LoVo (cell line): ENCODE measurements at places on chromosomes 13 and 19.

DNA sequence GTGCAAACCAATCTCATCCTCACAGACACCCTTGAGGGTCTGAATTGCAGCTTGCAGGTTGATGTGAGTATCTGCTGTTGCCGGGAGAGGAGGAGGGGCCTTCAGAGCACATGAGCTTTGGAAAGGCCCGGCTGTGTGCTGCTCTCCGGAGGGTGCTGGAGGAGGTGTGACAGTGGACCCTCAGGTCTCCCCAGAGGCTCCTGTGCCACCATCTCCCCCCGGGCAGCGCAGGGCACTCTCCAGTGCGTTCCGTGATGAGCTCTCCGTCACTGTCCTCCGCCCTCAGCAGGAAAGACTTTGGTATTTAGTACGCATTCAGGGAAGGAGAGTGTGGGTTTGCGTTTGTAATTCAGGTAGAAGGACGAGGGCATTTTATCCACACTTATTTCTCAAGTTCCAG lies 20.0 kb downstream of the LAMP1 start:
- DNase-seq: no peak

DNA sequence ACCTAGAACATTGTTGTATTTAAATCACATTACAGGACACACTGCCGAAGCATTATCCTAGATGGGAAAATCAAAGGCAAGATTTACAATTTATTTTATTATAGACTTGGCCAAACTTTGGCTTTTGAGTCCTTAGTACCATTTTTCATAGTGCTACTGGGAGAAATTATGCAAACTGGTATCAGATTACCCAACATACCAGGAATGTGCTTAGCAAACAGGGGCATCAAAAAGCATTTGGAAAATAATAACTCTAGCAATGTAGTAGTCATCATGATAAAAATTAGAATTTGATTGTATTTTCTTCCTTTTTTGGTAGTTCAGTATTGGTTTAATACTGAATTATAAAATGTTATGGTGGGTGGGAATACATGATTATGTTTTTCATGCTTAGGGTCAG lies 34.0 kb downstream of the GPC6 start:
- DNase-seq: no peak

DNA sequence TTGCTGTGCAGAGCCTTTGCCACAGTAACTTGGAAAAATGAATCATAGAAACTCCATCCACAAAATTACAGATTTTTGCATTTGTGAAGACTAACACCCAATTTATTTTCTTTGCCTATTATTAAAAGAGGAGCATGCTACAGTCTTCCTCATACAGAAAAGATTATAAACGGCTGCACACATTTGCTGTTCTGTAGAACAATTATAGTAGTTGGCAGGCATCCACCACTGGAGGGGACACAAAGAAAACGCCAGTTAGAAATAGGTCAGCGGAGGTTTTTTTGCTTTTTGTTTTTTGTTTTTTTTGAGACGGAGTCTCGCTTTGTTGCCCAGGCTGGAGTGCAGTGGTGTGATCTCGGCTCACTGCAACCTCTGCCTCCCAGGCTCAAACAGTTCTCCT lies 51.6 kb downstream of the SACS start:
- no peak for DNase-seq

- DNase-seq: peak; percentile 67
These were observed 135.2 kb downstream of the TSHZ3 start for GRCh38 chr19:31214086-31214485.

DNA sequence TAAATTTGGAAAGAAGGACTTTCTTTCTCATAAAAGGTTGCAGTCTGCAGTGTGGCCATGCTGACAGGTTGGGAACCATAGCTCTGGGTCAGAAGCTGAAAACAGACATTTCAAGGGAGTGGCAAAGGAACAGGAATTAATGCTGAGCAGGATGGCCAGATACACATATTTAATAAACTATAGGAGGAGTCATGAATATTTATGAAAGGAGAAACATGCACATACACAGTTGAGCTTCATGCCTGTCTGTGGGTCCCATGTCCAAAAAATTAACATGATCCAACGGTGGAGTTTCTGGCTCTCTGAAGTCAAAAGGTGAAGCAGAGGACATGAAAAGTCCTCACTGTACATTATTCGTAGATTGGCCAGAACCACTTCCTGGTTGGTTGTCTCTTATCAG lies 2556.0 kb downstream of the PCDH9 start:
- no peak for DNase-seq

- DNase-seq: peak; percentile 98
These were observed 15.1 kb downstream of the CCDC124 start for GRCh38 chr19:17947815-17948513.

DNA sequence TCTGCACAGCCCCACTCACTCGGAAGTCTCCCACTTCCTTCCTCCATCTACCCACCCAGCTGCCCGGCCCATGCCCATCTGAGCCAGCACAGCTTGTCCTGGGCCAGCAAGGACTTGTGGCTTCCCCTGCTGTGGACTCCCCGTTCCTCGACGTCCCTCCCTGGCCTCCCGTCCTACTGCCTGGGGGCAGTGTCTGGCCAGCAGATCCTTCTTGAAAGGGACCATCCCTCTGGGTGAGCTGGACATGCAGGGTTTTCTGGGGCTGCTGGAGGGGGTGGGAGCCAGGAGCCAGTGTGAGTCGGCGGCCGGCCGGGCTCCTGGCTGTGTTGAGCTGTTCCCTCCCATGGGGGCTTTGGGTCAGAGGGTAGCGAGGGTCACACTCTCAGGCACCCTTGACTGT lies 26.7 kb downstream of the CRTC1 start:
- no peak for DNase-seq

GRCh38 chr13:33678084-33678483 lies 139.9 kb upstream of the RFC3 start:
- DNase-seq: no peak

DNA sequence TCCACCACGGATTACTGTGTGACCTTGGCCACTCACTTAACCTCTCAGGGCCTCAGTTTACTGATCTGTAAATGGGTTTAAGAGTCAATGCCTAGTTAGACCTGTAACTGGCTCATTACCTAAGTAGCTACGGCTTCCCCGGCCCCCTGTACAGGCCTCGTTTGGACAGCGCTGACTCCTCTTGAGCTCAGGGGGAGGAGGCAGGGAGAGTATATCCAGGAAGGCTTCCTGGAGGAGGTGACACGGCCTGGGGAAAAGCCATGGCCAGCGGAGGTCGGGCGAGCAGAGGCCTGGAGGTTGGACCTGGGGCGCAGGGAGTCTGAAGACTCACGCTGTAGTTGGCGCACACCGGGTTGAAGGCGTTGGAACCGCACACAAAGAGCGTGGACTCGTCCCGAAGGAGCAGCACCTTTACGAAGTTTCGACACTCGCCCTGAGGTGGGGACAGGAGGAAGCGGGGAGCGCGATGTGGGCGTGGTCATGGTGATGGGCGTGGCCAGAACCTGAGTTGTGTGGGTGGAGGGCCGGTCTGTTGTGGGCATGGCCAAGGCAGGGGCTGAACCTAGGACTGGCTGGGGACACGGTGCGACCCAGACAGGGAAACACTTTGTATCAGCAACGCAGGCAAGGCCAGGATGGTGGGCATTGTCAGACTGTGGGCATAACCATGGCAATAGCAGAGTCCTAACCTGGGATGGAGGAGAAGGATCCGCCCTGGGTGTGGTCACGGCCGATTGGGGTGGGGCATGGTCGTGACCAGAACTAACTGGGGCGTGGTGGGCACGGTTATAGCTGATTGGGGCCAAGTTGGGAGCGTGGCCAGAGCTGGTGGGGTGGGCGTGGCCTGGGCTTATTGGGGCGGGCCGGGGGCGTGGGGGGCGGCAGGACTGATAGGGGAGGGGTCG lies 3.6 kb downstream of the SEMA6B start:
- DNase-seq: no peak

DNA sequence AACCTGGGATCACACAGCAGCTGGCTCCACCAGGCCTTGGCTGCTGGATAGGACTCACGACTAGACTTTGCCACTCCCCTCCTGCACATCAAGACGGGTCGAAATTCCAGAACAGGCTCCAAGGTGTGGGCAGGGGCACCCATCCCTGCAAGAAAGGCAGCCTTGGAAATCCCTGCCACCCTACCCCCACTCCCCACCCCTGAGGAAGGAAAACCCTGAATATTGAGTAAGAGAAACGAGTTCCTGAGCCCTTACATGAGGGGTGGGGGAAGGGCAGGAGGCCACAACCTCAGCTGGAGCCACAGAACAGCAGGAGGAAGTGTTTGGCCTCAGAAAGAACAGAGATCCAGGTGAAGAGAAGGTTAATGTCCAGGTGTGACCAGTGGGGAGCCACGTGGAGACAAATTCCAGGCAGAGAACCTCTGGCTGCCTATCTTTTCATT lies 20.1 kb downstream of the DEDD2 start:
- no peak for DNase-seq

- DNase-seq: no peak
These were observed 863 bp downstream of the AURKC start for GRCh38 chr19:57231686-57232085.

GRCh38 chr13:110073982-110074381 lies 233.0 kb downstream of the COL4A1 start:
- no peak for DNase-seq

- no peak for DNase-seq
These were observed 4.7 kb downstream of the CSNK1A1L start for GRCh38 chr13:37100731-37101130.

- no peak for DNase-seq
These were observed 100.0 kb downstream of the GADD45B start for GRCh38 chr19:2575734-2576481.

GRCh38 chr19:17972230-17972629 lies 5.3 kb downstream of the KCNN1 start:
- no peak for DNase-seq

GRCh38 chr13:113990321-113990837 lies 16.5 kb upstream of the C13orf46 start:
- no peak for DNase-seq

DNA sequence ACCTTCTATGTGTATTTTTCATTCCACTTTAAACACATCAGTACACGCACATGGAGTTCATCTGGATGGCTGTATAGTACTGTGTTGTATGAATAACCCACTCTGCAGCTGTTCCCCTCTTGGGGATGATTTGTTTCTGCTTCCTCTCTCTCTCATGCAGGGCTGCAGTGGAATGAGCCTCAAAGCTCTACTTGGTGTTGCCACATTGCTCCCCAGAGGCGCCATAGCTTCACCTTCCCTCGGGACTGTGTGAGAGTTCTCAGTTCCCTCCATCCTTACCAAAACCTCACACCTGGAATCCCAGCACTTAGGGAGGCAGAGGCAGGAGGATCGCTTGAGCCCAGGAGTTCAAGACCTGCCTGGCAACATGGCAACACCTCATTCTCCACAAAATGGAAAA lies 28.4 kb upstream of the GPR183 start:
- DNase-seq: no peak

DNA sequence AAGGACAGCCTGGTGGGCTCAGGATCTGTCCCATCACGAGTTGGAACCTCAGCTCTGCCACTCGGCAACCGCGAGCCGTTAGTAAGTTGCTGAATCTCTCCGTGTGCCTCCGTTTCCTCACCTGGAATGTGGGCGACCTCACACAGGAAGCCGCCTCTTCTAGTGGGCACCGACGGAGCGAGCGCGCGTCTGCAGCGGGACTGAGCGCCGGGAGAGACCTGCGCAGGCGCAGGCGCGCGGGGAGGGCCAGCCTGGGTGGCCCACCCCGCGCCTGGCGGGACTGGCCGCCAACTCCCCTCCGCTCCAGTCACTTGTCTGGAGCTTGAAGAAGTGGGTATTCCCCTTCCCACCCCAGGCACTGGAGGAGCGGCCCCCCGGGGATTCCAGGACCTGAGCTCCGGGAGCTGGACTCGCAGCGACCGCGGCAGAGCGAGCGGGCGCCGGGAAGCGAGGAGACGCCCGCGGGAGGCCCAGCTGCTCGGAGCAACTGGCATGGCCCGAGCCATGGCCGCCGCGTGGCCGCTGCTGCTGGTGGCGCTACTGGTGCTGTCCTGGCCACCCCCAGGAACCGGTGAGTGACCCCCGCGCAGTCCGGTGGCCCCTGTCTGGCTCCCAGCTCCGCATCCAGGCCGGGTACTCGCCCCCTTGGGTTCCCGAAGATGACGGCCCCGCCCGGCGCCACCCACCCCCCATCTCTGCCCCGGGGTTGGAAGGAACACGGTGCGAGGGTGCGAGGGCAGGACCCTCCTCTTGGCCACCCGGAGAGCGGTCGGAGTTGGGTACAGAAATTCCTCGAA lies at the start of gene PVR:
Gene PVR, plus strand, starts transcription at position 306 of the 797 bp plus-strand sequence. Its CDS starts 187 bp downstream, at position 493.
- DNase-seq: peak; percentile 87

DNA sequence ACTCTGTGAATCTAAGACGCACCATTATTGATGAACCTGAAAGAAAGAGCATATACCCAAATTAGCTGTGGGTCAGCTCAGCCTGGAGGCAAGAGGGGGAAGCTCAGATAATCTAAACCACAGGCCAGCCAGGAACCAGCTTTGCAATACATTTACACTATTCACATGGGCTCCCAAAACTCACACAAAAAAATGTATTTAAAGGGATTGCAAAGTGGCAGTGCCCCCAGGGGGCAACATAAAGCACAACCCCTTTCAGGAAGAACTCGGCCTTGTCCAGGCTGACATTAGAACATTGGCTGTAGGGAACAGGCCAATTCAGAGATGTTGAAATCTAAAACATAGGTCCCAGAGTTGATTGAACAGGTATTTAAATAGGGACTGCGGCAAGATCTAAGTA lies 3.2 kb upstream of the PROZ start:
- DNase-seq: no peak

DNA sequence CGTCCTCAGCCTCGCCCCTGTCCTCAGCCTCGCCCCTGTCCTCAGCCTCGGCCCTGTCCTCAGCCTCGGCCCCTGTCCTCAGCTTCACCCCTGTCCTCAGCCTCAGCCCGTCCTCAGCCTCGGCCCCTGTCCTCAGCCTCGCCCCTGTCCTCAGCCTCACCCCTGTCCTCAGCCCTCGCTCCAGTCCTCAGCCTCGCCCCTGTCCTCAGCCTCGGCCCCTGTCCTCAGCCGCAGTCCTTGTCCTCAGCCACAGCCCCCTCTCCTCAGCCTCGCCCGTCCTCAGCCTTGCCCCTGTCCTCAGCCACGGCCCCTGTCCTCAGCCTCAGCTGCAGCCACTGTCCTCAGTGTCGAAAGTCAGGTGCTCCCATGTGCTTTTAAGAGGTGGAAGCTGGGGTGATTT lies 10.5 kb downstream of the C13orf46 start:
- no peak for DNase-seq
